HCT116 (cell line): ENCODE measurements at places on chromosomes 13 and 19. TPM values are rescaled to one million over a fixed set of nuclear protein-coding genes. Genes with fewer than 3 reads are reported as not detected.

Gene RNF113B
- total RNA-seq: not detected

Gene TUBA3C
- not detected for total RNA-seq

Gene MCF2L
- 19.3 TPM for total RNA-seq

Gene ZNF728
- not detected for total RNA-seq

Gene PINLYP
- total RNA-seq: 0.17 TPM

Gene ZNF541
- not detected for total RNA-seq

Gene STOML3
- total RNA-seq: not detected

Gene CD22
- 7.0 TPM for total RNA-seq

Gene DACH1
- total RNA-seq: not detected

Gene TMPRSS9
- not detected for total RNA-seq

Gene AP1M2
- 111 TPM for total RNA-seq

Gene SYNGR4
- 0.49 TPM for total RNA-seq

Gene TEX101
- total RNA-seq: not detected

Gene SLITRK5
- not detected for total RNA-seq

Gene CDKN2D
- 13.8 TPM for total RNA-seq

Gene KLK12
- total RNA-seq: not detected

Gene OR7C1
- total RNA-seq: not detected
